ENCODE measurements at places on chromosomes 2 and 18.
A peak's percentile ranks its signal among the peaks of the same experiment; 100 is the strongest.

GRCh38 chr18:48153613-48154481 lies 223.4 kb upstream of the SMAD2 start:
- DNase-seq, result peak; percentile 44

DNA sequence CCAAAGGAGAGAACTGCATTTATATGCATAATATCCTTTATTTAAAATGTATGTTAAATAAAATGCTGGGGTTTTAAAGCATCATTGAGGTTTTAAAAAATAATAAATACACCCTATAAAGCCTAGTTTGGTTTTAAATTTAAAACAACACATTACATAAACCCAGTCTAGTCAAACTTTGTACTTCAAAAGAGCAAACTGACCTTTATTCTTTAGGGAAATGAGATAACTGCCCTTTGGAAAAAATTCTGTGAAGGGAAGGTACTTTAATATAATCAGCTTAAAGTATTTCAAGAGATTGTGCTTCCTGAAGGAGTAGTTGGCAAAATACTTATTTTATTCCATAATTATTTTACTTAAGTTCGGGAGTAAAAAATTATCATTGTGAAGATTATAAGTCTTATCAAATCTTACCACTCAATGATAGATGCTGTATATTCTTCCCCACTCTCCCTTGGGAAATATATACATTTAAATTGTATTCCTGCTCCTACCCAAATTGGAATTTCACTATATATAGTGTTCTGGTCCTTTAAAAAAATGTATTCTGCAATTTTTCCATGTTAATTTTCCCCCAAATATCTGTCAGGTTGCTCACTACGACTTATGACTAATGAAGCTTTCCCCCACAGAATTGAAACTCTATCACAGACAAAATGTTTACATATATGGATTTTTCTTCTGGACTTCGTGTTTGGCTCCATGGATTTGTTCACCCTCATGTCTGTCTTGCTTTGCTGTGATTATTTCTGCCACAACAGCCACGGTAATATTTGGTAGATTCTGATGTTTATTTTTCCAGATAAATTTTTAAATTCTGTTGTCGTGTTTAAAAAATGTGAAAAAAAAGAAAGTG lies 42.1 kb downstream of the ZC3H6 start:
- DNase-seq, result no peak

DNA sequence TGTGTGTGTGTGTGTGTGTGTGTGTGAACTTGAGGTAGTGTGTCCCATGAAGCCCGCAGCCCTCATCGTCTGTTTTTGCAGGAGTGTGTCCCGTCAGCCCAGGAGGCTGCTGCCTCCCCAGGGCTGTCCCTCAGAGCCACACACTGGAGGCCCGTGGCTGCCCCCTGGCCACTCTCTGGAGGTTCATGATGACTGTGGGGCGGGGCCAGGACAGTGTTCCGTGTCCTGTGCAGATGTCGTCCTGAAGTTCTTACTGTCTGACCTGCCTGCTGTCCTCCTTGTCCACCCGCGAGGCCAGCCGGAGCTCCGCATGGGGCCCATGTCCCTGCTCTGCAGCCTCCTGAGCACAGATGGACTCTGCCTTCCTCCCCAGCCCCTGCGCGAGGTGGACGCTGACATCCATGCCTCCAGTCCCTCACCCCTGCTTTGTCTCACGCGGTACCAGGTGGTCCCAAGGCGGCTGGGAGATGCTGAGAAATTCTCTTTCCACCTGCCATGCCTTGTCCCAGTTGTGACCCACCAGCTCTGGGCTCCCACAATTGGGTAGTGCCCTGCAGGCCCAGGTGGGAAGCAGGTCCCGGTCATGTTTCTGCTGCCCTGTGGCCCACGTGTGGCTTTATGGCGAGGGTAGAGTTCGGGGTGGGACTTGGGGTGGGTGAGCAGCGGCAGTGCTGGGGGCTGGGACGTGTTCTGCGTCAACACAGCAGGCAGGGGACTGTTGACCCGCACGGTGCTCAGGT lies 92.8 kb downstream of the NFATC1 start:
- DNase-seq, result no peak

GRCh38 chr18:59021500-59021899 lies 118.2 kb upstream of the SEC11C start:
- DNase-seq, result no peak

DNA sequence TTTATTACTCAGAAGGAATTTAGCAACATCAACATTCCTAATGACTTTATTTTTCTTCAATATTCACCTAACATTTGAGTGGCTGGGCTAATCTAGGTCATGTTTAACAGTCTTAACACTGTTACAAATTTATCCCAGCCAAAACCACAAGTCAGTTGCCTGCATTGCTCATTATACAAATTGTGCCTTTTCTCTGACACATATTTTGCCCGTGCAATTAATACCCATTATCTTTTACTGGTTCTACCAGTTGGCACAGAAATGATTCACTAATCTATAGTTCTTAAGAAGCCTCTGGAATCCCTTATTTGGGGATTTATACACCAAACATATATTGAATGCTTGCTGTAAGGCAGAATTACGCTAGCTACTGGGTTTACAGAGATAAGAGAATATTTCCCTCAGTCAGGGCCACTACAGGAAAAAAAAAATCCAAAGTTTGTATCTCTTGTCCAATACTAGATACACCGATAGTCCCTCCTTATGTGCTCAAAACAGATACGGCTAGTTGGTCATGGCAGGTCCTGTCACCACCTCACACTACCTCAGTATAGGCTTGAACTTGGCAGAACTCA lies 46.3 kb downstream of the ZCCHC2 start:
- DNase-seq, result no peak

DNA sequence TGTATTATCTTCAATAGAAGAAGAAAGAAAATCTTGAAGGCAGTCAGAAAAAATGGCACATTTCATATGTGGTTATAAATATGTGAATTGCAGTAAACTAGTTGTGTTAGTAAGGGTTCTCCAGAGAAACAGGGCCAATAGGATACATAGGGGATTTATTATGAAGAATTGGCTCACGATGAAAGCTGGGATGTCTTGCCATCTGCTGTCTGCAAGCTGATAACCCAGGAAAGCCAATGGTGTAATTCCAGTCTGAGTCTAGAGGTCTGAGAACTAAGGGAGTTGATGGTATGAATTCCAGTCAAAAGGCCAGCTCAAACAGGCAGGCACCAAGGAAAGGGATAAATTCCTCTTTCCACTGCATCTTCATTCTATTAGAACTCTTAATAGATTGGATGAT lies 362.4 kb downstream of the KCNJ3 start:
- DNase-seq, result no peak

DNA sequence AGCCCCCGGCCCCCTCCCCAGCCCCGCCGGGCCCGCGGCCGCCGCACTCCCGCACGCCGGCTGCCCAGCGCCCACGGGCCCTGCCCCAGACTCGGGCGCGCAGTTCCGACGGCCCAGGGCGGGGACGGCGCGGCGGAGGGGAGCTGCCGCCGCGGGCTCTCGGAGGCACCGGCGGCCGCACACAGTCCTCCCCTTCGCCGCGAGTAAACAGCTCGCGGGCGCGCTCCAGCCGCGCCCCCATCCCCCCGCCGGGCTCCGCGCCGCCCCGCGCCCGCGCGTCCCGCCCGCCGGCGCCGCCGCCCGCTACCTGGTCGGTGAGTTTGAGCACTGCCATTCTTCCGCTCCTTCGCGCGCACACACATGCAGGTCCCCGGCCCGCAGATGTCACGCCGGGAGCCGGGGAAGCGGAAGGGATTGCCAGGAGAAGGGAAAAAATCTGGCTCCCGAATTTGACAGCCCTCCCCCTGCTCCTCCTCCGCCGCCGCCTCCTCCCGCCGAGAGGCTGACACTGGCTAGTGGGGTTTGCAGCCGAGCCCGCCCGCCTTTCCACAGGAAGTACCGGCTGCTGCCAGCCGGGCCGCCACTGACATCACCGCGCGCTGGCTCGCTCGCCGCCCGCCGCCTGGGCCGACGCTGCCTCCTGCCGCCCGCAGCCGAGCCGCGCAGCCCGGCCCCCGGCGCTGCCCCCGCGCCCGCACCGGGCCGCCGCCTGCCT lies at the start of gene ANKRD44:
TSS of gene ANKRD44 (minus strand) at position 510 of the 715 bp plus-strand sequence. CDS start at position 334, 176 bp downstream.
- DNase-seq, result peak; percentile 91

- no peak for DNase-seq
Measured at GRCh38 chr2:216688731-216689340, 6.5 kb downstream of the IGFBP5 start.

DNA sequence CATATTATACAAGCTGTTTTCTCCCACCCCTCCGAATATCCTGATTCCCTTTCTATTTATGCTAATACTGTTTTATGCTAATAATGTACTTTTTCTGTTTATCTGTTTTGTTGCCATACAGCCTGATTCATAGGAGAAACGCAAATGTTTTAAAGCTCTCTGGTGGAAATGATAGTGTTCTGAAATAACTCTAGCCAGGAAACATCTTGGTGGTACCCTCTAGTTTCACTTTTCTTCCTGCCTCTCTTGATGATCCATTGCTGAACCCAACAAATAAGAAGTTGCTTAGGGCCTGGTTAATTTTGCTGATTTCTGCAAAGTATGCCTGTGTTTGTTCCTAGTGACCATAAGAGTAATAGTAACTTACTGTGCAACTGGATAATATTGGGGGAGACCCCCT lies 148.4 kb upstream of the KCTD1 start:
- no peak for DNase-seq

- no peak for DNase-seq
Measured at GRCh38 chr2:237304763-237305514, 109.0 kb downstream of the COL6A3 start.

GRCh38 chr18:61637905-61638595 lies 254.8 kb downstream of the RNF152 start:
- DNase-seq, result no peak

DNA sequence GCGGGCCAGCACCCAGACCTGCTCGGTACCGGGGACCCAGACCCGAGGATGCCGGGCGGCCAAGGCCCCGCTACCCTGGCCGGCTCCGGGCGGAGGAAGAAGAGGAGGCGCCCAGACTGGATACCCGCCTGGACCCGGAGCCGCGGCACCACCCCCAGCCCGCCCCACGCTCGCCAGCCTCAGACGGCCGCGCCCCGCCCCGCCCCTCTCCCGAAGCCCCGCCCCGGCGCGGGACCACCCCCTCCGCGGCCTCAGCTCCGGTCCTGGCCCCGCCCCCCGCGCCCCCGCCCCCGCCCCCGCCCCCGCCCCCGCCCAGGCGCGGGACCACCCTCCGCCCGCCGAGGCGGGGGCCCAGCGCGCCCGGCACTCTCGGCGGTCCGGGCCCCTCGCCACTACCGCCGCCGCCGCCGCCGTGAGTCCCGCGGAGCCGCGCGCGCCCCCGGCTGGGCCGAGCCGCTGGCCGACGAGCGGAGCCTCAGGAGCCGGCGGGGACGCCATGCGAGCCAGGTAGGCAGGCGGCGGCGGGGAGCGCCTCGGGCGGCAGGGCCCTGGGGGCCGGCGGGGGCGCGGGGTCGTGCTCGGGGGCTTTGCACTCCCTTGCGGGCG lies at the start of gene SH3BP4:
TSS of gene SH3BP4 (plus strand) at position 354 of the 606 bp plus-strand sequence. CDS start 82,986 bp downstream, outside the sequence.
- peak; percentile 75 for DNase-seq

- no peak for DNase-seq
Measured at GRCh38 chr2:133667085-133667484, 98.8 kb upstream of the NCKAP5 start.

DNA sequence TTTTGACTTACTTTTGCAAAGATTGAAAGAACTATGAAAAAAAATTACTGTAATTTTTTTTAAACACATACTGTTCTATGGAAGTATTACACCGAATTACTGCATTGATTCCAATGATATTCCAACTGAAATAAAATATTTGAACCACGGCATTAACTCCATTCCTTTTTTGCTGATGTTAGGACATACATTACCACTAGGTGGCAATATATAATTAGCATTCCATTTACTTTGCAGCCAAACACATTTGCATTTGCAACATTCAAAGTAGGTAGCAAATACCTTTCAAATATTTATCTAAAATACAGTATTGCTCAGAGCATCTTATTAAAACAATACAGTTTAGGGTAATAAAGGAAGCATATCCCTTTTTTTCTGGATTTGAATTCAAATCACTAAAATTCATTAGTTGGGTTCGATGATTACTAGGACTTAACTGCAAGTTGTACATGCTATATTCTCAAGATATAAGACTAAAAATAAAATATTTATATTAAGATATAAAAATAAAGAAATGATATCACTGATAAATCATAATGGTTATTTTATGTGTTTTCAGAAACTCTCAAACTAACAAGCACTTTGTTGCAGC lies 31.3 kb downstream of the LANCL1 start:
- no peak for DNase-seq

GRCh38 chr2:120867290-120868241 lies 131.9 kb downstream of the GLI2 start:
- peak; percentile 91 for DNase-seq

- no peak for DNase-seq
Measured at GRCh38 chr2:227248876-227249275, 76.2 kb upstream of the MFF start.

DNA sequence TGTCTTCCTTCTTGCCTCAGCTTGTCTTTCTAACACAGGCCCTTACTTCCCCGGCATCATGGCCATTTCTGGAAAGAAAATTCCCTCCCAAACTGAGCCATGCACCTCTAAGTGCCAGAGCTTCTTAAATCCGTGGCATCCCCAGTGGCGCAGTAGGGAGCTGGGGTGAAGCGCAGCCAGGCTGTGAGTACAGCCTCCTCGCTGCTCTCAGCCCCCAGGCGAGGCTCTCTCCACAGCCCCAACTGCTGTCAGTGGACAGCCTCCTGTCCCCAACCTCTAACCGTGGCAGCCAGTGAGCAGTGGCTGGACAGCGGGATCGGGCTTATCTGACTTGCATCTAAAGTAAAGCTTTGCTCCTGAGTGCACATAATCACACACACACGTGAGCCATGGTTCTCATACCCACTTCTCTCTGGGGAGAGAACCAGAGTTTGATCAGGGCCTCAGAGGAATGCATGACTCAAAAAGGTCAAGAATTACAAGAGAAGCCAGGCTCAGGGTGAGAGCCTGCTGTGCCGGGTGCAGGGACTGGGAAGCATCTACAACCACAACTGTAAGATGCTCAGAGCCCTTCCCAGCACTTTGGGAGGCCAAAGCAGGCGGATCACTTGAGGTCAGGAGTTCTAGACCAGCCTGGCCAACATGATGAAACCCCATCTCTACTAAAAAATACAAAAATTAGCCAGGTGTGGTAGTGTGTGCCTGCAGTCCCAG lies 50.7 kb downstream of the SFXN5 start:
- peak; percentile 82 for DNase-seq

DNA sequence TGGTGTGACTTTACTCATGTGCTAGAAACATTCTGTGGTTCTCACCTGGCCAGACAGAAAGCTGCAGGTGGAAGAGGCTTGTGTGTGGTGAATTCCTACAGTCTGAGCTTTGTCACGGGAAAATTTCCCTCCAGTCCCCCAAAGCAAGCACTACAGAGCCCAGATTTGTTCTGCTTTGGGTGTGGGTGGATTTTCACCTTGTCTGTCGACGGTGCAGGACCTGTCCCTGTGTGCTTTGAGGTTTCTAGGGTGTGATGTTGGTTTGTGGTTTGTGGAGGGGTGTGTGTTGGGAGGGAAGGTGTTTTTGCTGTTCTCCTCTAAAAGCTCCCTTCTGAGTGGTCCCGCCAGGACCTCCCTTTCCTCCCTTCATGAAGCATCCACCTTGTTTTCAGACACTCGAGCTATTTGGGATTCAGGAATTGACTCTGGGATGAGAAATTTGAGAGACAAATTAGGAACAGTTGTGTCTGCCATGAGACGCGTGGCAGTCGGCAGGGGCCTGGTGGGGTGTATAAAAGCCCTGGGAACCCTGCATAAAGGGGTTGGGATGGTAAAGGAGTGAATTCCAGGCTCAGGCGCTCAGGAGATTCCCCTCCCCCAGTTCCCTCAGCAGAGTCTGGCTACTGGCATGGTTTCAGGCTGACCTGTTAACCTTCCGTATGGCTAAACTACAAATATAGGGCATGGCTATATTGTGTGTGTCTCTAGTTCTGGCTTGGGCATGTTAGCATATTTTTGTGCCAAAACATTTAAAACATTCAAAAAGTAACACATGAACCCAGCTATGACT lies 65.5 kb downstream of the DGKD start:
- DNase-seq, result no peak

Measured in H54 (cell line).